Stimulated activated CD8-positive, alpha-beta memory T cell treated with anti-CD3 and anti-CD28 coated beads, Interleukin-4, amount 100 ng/mL, for 4 hours (primary cell): ENCODE measurements at places on chromosomes 5 and 9.

DNA sequence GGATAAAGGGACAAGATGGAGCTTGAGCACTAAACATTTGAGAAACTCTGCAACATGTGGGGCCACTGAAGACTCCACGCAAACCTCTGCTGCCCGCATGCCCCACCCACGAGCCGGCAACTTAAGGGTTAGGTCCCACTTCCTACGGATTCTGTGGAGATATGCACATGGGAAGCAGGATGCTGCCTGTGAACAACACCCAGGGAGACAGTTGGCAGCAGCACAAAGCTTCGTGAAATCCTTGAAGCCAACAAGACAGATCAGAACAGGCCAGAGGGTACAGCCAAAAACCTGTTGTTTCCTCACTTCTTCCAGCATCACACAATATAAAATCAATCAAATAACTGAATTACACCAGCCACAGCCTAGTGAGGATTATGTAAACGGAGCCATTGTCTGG lies 270.4 kb downstream of the ENC1 start:
- no peak for DNase-seq

DNA sequence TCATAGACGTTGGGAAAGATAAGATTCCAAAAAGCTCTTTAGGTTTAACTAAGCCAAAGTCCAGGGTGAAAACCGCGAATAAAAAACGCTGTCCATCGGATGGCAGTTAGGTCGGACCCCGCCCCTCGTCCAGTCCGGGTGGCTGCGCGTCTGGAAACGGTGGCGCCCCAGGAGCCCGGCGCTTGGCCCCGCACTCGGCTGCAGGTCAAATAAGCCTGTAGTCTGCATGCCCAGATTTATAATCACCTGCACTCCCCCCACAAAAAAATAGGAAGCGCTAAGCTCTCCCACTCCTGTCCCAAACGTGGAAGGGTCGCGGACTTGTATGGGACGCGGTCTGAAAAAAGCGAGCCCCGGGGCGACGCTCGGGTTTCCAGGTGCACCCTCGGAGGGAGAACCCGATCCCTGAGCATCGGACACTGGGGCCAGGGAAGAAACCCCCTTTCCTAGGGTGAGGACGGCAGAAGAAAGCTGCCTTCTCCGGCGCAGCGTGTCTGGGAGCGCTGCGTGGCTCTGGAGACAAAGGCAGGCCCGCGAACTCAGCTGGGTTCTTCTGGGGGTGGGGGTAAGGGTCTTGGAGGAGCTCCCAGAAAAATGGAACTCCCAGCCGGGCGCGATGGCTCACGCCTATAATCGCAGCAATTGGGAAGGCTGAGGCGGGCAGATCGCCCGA lies 923 bp upstream of the ZBTB5 start:
- DNase-seq, result no peak

DNA sequence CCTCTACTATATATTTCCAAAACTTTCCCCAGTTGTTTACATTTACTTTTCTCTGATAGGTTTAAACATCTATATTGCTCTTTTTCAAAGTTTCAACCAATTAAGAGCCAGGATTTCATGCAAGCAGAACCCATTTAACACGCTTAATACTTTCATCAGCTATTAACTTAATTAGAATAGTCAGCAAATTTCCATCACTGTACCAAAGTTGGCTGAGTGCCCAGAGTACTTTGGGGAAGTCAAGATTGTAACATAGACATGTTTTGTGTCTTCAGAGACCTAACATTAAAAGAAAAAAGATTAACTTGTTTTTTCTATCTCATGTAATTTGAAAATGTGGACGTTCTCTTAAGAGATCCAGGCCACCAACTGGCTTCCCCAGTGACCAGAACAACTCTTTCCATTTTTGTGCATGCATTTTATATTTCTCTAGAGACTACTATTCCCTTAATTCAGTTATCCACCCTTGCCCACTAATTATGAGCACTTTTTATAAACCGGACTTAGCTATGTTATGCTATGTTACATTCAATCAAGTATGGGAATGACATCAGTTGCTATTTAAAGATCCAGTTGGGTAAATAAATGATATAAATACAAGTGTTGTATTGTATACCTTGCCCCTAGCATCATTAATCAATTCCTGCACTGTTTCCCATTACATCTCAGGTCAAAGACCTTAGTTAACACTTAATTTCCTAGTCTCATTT lies 478.1 kb upstream of the NMUR2 start:
- DNase-seq, result no peak

DNA sequence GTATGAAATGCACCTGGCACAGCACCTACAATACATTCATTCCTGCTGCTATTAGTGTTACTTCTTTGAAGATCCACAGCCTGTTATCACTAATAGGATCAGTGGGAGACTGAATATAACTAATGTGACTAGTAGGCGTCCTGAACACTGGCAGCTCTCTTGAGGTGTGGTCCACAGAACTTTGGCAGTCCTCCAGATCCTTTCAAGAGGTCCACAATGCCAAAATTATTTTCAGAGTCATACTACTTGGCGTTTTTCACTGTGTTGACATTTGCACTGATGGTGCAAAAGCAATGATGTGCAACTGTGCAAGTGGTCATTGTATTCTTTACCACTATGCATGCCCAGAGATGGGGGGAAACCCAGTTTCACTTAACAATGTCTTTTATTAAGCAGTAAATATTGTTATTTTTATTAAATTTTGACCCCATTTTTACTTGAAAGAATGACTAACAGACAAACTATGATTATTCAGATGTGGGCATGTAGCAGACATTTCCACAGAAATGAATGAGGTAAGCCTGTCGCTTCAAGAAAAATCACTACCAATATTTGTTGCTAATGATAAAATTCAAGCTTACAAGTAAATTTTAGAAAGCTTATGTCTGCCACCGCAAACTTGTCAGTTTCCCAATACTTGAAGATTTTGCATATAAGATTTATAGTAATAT lies 48.9 kb downstream of the ADRB2 start:
- DNase-seq, result no peak

DNA sequence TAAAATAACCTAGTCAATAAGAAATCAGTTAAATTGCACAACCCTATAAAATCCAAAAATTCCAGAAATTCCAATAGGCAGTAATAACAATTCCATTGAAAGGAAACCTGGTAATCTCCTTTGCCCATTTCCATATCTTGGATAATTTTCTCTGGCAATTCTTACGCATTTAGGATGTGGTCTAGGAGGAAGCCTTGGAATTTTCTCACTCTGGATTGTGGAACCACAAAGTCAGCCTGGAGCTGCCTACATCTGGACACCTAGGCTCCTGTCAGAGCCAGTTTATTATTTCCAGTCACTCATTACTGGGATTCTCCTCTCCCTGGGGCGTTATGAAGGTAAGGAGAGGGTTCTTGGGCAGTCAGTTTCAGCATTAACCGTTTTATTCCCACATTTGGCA lies 40.3 kb upstream of the GNE start:
- DNase-seq, result no peak

DNA sequence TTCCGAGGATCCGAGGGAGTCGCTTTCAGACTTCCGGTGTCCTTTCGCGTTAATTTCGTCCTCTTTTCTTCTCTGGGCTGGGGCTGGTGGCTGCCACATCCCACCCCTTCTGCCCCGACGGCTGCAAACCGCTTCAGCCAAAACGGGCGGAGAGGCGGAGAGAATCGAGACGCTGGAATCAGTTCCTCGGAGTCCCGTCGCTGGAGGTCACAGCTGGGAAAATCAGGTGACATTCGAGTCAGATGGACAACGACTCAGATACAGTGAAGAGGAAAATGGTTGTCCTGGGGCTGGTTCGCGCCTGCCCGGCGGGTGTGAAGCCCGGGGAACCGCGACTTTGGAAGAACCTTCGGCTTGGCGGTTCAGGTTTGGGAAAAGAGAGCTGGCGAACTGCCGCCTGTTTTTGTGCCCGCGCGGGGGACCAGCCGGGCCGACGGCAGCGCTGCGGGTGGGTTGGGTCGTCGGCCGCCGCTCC lies 8.9 kb upstream of the NKX2-5 start:
- no peak for DNase-seq

GRCh38 chr9:28086881-28087280 lies 513.6 kb upstream of the C9orf72 start:
- DNase-seq, result no peak

- no peak for DNase-seq
These were observed 59.8 kb downstream of the MRPS30 start for GRCh38 chr5:44868541-44868940.

DNA sequence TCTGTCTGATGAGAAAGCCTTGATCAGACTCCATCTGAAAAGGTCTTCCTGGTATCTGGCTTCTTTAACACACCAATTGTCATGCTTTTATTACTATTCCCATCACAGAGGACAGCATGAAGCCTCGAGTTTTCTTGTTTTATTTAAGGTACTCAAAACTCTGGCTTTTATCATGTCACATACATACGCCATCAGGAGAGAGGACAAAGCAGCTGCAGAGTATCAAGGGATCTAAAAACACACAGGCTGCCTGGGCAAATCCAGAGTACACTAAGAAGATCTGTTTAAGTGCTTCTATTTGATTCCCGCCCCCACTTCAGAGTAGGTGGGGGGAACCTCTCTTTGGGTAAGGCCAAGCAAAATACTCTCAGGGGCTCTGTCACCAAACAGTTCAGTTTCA lies 277.2 kb downstream of the SPOCK1 start:
- no peak for DNase-seq
